Stimulated activated CD8-positive, alpha-beta memory T cell treated with anti-CD3 and anti-CD28 coated beads, Interleukin-4, amount 100 ng/mL, for 1 hour (primary cell): ENCODE measurements at places on chromosomes 3 and 15.

GRCh38 chr3:31959951-31960792 lies 20.9 kb downstream of the OSBPL10 start:
- DNase-seq, result no peak

- no peak for DNase-seq
These were observed 121.7 kb upstream of the GADL1 start for GRCh38 chr3:31016196-31016595.

DNA sequence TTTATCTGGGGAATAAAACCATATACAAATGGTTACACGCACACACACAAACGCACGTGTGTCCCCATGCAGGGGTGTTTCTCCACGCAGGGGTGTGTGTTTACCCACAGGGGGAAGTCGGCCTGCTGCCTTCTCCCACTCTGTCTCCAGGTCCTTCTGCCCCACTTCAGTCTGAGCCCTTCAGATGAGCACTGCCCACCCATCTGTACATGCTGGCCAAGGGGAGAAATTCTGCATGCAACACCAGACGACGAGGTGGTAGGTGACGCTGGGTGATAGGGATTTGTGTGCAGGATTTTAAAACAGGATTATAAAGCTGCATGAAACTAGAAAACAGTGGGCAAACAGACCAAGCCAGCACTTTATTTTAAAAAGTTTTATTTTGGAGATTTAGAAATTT lies 122.5 kb downstream of the TJP1 start:
- DNase-seq, result no peak

- DNase-seq, result no peak
These were observed 81.8 kb upstream of the UBE2E1 start for GRCh38 chr3:23723930-23724329.

DNA sequence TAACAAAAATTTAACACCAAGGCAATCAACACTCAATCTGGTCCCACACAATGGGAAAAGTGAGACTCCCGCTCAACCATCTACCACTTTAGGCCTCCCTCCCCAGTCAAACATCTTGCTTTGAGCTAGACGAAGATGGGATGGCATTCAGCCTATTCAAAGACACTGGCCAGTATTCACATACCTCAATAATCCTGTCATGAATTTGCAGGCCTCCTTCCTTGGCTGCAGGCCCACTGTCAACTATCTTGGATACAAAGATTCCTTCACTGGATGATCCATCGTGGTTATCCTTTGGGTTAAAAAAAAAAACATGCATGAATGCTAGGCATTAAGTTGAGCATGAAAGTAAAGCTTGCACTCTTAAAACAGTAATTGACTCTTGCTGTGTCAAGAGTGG lies 22.6 kb downstream of the PDZRN3 start:
- DNase-seq, result no peak

DNA sequence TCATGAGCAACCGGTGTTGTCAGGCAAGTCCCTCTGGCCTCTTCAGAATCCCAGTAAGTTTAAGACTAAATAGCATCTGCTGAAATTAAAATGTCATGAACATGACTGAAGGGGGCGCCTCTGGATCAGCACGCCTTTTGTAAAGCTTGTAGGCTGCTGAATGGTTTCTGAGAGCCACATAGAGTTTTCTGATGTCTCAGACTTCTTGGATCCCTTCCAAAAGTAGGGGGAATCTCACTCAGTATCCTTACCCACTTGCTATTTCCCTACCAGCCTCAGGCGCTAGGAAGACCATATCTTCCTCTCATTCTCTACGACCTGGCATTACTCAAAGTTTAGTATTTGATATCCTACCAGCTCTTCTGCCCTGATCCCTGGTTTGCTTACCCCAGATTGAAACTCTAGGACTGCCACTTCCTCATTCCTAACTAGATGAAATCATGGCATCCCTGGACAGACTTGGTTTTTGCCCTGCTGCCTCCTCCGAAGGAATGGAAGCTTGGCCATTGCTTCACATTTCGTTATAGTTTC lies 62.7 kb upstream of the CD47 start:
- DNase-seq, result no peak

- no peak for DNase-seq
These were observed 480.5 kb downstream of the CNTN4 start for GRCh38 chr3:2579206-2579605.

GRCh38 chr15:39409876-39410530 lies 170.9 kb upstream of the THBS1 start:
- DNase-seq, result no peak

DNA sequence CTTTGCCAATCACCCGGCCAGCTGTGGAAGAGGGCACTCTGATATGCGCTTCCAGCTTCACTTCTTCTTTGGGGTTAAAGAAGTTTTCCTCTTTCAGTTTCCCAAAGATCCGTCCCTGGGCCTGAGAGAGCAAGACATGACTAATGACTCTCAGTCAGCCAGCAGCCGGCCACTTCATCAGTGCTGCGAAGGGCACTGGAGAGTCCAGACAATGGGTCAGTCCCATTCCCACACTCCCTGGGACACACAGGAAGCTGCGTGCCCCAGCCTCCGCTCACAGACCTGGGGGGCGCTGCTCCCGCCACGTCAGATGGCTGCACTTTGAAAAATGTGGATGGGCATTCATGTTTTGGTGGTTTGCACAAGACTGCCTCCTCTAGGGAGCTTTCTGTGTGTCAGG lies 63.3 kb downstream of the SENP2 start:
- no peak for DNase-seq

DNA sequence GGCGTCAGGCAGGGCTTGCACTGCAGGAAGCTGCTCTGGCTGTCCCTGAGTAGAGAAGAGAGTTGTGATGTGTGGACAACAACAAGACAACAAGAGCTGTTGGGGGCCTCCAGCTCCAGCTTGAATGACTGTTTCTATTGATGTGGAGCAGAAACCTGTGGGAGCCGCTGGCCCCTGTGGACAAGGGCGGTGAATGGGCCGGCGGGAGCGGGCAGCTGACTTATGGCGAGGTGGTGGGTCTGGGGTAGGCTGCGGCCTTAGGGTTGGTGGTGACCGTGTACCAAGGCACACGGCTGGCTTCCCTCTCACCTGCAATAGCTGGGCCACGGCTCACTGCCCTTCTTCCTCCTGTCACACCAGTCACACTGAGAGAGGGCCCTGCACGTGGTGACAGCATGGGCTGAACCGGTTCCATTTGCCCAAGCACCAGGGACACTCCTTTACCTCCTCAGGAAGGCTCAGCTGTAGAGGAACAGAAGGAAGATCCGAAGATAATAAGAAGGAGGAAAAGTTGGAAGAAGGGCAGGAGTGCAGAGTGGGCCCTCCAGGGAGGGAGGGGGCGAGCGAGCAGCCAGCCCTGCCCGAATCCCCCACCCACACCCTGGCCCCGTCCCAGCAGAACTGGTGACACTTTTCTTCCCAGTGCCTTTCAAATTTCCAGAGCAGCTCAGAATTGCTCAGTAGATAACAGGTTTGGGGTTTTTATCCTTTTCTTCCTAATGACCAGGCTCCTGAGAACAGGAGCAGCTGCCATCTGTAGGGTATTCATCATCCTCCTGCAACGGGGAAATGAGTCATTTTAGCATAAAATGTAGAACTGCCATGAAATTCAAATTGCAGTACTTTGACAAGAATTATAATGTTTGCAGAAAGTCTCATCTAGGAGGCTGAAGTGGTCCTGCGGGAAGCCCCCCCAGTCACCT lies 136.9 kb downstream of the TJP1 start:
- DNase-seq, result no peak

GRCh38 chr15:62067448-62068044 lies 769 bp downstream of the C2CD4A start:
- DNase-seq, result no peak

GRCh38 chr3:42229942-42230688 lies 35.9 kb downstream of the CCK start:
- DNase-seq, result no peak

GRCh38 chr15:52183562-52184173 lies 7.5 kb downstream of the GNB5 start:
- no peak for DNase-seq

- DNase-seq, result peak; percentile 2
These were observed 451.1 kb upstream of the KCNMB2 start for GRCh38 chr3:178084938-178085816.

DNA sequence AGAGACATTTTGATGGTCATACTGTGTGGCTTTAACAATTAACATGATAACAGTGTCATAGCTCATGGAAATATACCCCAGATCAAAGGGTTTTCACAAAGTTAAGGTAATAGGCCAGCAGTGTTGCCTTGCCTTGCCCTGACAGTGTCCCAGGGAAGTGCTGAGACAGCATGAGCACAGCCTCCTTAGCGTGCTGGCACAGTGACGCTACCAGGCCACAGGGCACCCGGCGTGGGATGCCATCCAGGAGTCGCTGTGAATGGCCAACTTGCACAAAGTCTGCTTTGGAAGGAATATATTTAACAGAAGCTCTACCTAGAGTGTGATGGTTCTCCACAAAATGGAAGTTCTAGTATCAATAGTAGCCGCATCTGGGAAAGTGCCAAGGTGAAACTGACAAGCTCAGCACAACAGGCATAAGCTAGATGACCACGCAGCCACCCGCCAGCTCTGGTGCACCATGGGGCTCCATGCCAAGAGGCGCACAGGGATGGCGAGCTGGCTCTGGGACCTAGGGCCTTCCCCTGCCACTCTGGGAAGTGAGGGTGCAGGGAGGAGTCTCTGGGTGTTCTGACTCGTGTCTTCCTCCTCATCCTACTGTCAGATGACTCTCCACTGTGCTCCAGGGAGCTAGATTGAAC lies 86.2 kb downstream of the GABRB3 start:
- no peak for DNase-seq
